ENCODE measurements at places on chromosomes 2 and 18.
A peak's percentile ranks its signal among the peaks of the same experiment; 100 is the strongest.

- no peak for DNase-seq
Measured at GRCh38 chr2:31762085-31762484, 181.3 kb upstream of the SRD5A2 start.

- DNase-seq: no peak
Measured at GRCh38 chr2:18124116-18124835, 245.8 kb downstream of the KCNS3 start.

DNA sequence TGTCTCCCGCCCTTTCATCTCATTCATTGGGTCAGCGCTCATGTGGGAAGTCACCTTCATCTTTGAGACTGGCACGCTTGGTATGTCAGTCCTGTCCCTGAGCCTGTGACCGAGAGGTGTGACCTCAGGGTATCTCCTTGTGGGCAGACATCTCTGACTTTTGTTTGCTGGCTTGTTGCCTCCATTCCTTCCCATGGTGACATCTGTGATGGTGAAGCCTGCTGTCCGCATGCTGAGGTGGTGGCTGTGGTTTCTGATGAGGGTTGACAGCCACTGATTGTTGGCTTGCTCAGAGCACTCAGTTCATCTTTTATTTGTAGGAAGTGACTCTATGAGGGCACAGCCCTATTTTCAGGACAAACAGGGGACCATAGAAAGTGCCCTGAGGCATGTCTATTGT is 139.2 kb downstream of the SLC4A3 start:
- DNase-seq: no peak

DNA sequence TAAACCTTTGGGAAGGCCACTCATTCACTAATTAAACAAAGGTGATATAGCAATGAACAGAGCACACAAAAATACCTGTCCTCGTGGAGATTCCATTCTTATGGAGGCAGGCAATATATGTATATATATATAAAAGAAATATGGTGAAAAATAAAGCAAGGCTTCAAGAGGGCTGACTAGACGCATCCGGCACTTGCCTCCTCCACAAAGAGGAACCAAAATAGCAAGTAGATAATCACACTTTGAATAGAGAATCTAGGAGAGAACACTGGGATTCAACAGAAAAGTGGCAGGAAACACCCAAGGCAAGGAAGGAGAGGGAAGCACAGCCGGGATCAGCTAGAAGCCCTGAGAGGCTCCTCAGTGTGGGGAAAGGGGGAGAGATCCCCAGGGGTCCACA is 218.4 kb upstream of the FOSL2 start:
- no peak for DNase-seq

GRCh38 chr2:237627441-237628246 is at the start of gene LRRFIP1:
TSS of gene LRRFIP1 (plus strand) at chr2:237627587. CDS start at chr2:237627645, 58 bp downstream.
- no peak for DNase-seq

GRCh38 chr2:10588931-10589330 is 100.8 kb downstream of the NOL10 start:
- no peak for DNase-seq

DNA sequence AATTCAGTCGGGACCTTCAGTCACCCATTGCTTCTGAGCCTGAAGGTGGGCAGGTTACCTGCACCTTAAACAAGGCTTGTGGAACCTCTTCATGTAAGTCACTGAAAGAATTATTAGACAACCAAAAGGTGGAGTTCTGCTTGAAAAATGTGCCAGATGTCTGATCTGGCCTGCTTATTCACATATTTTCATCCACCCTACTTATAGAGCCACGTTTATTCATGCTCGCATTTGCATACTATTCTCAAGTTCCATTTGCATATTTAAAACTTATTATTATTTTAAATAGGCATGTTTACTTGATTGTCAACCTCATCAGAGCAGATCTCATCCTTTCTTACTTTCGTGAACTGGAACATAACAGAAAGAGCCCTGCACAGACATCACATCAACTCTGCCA is 140.0 kb upstream of the NABP1 start:
- DNase-seq: no peak

DNA sequence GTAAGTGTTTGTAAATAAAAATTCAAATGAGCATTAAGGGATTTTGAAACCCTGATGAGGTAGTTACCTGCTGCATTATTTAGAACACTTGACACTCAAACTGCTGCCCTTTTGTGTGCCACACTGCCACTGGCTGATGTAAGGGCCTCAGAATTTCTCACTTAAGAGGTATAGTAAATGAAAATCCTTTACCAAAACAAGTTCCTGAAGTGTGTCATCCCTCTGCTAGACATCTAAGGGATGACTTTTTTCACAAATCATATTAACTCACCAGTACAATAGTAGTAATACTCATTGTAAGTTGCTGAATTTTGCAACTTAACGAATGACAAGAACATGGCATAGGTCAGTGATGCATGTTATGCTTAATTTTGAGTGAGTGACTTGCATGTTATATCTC is 274.9 kb upstream of the UBE2E3 start:
- no peak for DNase-seq

GRCh38 chr18:49464718-49465598 is 4.5 kb upstream of the DYM start:
- DNase-seq: no peak

DNA sequence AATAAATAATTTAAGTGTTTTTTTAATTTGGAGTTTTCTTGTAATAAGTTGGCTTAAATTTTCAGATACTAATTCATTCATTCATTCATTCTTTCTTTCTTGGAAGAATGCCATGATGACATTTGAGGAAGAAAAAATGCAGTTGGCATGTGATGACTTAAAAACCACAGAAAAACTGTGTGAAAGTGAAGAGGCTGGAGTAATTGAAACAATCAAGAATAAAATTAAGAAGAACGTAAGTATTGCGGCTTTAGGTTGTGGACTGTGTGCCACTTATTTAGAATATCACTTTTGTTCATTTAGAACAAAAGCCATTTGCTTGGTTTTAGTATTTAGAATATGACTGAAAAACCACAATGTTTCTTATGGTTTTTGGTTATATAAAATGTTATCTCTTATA is 51.4 kb downstream of the TTC39C start:
- DNase-seq: no peak

DNA sequence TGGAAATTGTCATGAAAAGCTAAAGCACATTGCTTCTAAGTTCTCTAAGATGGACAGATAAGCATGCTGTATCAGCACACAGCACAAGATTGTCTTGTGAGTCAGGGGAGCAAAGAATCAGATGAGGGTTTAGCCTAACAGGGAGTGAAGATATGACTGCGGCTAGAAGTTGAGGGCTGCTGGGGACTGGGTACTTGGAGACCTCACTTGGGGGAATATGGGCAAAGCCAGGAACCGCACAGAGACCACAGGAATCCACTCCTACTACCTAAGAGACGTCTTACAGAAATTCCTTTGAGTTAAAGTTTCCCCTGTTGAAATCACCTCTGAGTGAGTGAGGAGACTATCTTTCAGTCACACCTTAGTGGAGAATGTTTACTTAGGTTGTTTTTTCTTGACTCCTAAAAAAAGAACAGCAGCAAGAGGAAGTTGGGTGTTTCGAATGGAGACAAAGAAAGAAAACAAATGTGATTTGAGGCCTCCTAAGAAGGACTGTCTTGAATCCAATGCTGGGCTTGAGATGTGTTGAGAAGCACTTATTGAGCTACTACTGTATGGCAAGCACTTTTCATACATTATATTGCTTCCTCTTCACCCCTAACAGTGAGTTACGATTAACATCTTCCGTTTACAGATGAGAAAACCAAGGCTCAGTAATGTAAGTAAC is 100.7 kb downstream of the ANKRD44 start:
- DNase-seq: no peak

DNA sequence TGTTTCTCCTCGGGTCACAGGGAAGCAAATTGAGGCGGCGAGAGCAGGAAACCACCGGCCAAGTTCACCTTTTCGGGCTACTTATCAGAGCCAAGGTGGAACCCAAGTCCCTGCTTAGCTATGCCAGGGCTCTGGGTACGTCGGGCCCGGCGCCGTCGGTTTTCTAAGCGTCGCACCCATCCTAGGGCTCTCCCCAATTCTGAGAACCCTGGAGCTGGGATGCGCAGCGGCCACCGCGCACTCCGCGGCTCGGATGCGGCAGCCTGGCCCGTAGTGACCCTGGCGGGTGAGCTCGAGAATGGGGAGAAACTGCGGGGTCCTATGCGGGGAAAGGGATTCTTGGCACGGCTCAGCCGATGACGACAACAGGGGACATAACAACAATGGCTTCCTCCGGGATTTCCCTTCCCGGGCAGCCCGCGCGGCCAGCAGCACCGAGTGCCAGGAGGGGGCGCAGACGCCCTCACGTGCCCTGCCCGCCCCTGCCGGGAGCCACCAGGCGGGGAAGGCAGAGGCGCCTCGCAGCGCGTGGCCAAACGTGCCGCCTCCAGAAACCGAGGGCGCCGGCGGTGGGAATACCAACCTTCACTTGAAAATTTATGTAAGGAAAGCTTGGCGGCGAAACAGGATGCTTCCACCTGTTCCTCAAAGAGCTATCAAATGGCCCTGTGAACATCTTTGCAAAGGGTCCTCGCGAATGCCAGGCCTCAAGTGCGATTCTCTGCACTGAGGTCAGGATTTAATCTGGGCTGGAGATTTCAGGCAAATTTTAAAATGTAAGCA is 2.1 kb upstream of the SLC30A3 start:
- peak; percentile 20 for DNase-seq

DNA sequence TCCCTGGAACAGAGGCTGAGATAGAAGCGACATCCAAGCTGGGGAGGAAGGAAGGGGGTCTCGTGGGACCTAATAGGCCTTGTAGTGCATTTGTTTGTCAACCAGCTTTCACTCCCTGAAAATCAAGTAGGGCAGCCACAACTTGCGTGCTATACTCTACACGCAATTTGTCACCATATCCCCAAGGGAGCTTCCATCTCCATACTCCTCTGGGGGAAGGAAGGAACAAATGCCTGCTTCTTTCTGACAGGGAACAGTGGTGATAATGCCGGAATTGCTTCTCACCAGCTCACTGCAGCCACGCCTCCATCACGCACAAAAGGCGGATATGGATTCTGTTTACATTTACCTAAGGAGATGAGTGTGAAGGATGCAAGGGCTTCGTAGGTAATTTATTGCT is 213.4 kb downstream of the TMEM163 start:
- no peak for DNase-seq

GRCh38 chr2:144083211-144083610 is 436.7 kb downstream of the ZEB2 start:
- no peak for DNase-seq

GRCh38 chr18:44799382-44799906 is 118.8 kb downstream of the SETBP1 start:
- no peak for DNase-seq

GRCh38 chr2:2166881-2167280 is 164.2 kb downstream of the MYT1L start:
- no peak for DNase-seq

GRCh38 chr2:165357758-165358157 is 111.7 kb upstream of the CSRNP3 start:
- no peak for DNase-seq

DNA sequence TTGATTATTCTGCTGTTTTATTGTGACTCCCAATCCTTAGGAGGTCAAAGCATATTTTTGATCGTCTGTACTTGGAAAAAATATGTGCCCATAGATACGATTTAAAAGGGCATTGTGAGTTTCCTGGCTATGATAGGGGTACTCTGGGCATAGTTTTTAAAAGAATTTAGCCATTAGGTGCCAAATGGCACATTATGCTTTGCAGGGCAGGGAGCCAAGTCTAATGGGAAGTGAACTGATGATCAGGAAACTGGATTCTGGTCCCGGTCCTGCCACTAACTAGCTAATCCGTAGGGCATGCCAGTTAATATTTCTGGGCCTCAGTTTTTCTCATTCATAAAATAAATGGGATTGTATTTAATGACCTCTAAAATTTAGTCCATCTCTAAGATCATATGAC is 189.3 kb downstream of the LTBP1 start:
- DNase-seq: no peak

GRCh38 chr2:134232868-134233727 is 20.8 kb upstream of the MGAT5 start:
- no peak for DNase-seq

DNA sequence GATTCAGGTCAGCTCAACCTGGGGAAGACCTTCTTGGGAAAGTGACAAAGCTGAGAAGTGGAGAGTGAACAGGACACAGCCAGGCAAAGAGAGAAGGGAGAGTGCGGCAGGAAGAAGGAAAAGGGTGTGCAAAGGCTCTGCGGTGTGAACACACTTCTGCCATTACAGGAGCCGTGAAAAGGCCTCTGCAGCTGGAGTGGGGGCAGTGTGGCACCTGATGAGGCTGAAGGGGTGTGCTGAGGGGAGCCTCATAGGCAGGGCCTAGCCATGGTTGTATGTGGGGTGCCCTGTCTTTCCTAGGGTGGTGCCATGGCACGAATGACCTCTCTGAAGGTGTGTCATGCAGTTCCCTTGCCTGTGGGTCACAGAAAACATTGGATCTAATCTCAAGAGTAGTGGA is 347.6 kb downstream of the CYRIA start:
- no peak for DNase-seq

GRCh38 chr18:59050661-59051057 is 89.0 kb upstream of the SEC11C start:
- DNase-seq: no peak

DNA sequence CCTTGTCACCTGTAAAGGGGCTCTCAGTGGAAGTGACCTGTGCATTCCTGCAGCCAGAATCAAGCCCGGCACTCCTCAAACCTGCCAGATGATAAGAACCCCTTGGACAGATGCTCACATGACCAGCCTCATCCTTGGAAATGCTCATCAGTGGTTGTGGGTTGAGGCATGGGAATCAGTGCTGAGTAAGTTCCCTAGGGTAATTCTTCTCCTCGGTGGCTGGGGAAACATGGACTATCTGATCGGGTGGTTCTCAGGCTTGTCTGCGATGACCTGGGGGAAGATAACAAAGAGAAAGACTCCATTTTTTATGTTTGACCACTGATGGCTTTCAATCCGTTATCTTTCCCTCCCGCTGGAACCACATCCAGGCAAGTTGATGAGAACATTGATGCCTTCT is 84.0 kb downstream of the SPP2 start:
- DNase-seq: no peak

DNA sequence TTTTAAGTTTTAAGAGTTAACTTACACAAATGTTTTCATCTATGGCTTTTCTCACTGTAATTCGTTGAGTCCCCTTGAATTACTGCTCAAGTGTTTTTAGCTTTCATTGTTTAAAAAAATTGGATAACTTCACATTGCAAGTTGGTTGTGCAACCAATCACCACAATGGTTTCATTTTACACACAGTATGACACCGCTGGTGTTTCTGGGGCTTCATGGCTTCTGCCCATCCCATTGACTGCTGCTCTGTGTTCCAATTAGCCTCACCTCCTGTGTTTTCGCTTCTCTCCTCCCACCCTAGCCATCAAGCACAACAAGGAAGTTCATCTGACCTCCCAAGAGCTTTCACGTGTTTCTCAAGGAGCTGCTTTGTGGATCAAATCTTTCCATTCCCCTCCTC is 199.1 kb upstream of the CHAC2 start:
- DNase-seq: no peak
